ENCODE measurements at places on chromosomes 11 and 22.

DNA sequence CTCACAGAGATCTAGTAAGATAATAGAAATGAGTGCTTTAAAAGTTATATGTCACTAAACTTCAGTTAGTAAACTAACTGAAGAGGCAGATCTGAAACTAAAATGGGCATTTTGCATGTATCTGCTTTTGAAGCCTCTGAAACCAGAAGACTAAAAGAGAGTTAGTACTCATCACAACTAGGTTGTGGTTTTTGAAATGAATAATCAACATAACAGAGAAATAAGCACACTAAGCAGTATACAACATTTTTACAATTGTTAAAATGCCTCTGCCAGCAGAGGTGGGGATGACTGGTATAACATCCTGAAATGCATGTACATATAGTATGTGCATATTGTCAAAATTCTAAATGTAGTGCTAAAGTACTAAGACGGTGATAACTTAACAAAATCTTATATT is 564.5 kb downstream of the DLG2 start:
- DNase-seq = peak; percentile 17

- DNase-seq = no peak
Observed at GRCh38 chr22:26610996-26611395, 6.8 kb downstream of the CRYBB1 start.

DNA sequence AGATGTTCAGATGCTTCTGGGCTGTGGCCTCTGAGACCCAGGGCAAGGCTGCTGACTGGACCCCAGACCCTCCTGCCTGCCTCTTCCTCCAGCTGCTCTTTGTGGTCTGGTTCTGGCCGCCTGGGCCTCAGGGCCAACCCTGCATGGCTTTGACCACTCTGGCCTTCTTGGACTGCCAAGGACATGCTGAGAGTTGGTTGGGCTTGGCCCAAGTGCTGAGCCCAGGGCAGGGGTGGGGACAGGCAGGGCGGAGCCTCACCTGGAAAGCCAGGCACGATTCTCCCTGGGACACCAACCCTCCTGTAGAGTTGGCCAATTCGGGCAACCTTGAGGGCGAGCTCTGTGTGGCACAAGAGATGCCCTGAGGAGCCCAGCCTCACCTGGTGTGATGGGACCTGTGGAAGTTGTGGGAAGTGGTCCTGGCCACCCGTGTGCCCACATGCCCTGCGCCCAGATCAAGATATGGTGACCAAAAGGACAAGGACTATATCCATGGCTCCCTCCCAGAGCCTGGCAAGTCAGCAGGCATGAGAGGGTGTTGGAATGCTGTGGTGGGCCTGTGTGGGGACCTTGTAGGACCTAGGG is 11.6 kb downstream of the TANGO2 start:
- no peak for DNase-seq

DNA sequence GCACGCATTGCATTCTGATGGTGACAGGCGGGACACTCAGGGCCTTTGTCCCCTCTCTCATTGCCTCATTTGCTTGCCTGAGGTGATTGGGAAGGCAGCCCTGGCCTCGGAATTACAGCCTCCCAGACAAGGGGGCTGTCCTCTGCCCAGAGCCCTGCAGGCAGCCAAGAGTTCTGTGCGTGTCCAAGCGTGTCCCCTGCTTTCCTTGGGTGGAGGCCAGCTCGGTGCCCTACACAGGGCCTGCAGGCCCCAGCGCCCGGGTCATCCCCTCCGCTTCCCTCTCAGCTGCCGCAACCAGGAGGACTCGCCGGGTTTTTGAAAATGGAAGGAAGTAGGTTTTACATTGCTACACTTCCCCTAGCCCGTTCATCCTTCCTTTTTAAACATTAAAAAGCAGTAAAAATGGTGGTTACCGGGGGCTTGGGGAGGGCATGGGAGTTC is 1.9 kb downstream of the GRAMD4 start:
- DNase-seq = no peak

DNA sequence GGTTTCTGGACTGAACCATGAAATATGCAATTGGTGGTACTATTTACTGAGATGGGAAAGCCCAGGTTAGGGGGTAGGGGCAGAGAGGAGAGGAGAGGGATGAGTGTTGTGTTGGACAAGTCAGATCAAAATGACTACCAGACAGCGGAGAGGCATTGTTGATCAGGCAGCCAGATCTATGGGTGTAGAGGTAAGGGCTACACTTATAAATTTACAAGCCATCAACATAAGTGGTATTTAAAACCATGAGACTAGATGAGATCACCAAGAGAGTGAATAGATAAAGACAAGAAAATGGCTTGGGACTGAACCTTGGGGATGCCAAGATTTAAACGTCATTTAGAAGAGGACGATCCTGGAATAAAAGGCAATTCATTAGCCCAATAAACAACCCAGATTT is 123.4 kb downstream of the NXPE2 start:
- no peak for DNase-seq

DNA sequence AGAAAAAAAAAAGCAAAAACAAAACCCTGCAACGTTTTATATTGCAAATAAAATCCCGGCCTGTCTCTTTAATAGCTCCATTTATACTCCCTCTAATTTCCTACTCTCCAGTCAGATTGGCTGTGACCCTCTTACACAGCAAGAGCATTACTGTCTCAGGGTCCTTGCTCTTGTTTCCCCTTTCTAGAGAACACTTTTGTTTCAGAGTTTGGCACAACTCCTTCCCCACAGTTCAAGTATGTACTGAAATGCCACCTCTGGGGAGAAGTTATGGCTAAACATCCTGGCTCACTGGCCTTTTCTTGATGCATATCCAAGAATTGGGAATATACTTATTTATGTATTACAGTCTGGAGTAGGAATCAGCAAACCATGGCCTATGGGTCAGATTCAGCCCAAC is 2.6 kb downstream of the CASP12 start:
- DNase-seq = no peak

DNA sequence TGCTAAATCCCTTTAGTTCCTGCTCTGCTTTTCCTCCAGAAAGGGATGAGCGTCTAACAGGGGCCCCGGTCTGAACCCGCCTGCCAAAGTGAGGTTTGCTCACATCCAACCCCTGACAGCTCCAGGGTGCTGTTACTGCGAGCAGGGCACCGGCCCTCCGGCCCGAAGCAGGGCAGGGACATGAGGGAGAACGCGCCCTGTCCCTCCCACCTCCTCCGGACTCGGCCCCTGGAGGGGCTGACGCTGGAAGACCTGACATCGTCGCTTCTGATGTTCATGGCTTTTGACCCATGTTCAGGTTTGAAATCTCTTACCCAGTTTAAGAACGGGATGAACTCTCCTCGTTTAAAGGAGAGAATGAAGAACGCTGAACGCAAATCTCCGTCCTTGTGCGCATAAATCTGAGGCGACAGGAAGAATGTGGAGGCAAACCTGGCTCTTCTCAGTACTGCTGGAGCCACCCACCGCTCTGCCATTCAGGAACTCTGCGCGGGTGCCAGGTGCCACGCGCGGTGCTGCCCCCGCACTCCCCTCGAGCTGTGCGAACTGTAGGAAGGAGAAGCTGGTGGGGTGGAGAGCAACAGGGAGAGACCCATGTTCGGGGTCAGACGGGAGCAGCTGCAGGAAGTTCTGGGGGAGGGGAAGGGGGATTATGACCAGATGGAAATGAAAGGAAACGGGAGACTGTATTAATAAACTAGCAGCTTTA is 826 bp upstream of the EEF1G start:
- DNase-seq = no peak

- no peak for DNase-seq
Observed at GRCh38 chr11:119368121-119369034, 13.1 kb downstream of the USP2 start.

- DNase-seq = no peak
Observed at GRCh38 chr11:127902382-127902781, 685.0 kb downstream of the ETS1 start.

DNA sequence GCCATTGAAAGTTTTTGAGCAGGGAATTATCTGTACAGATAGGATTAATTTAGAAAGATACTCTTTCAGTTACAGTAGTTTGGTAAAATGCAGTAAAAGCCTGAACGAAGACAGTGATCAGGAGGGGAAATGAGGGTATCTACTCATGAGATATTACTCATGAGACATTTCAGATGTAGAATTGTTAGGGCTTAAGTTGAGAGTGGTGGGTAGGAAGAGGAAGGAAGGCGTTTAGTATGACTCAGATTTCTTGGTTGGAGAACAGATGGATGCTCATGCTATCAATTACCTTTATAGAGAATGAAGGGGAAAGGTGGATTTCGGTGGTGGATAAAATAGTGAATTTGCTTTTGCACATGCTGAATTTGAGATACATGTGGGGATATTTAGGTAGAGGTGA is 15.8 kb downstream of the CCDC81 start:
- no peak for DNase-seq

GRCh38 chr11:22775248-22775647 is 54.4 kb downstream of the SVIP start:
- DNase-seq = no peak

DNA sequence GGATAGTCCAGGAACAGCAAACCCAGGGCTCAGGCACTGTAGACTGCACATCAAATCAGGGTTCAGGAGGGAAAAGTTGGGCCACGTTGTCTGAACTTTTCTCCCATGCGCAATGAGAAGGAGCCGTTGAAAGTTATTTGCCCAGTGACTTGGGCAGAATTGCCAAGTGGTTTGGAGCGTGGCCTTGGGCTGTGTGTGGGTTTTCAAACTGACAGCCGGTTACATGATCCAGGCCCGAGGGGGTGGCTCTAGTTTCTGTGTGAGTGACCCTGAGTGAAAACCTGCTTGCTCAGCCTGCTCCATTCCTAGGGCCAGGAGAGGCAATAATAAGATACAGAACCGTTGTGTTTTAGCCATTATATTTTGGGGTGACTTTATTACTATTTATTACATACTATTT is 20.3 kb downstream of the MB start:
- DNase-seq = no peak

DNA sequence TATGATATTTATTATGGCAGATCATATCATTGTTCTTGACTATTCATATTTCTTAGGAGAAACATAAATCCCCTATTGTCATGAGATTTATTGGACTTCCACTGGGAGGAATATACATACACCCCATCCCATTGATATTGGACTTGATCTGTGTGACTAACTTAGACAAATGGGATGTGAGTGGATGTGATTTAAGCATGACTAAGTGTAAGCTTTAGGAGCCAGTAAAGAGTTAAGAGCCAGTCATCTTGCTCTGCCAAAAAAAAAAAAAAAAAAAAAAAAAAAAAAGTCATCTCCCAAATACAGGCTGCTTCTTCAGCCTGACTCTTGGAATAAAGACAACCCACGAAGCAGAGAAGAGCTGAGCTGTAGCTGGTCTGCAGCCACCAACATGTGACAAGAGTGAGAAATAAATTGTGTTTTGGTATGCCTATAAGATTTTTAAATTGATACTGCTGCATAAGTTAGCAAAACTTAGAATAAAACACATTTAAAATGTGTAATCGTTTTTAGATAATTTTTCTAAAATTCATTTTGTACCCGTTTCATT is 595.0 kb upstream of the LRRC4C start:
- DNase-seq = no peak

GRCh38 chr22:29346659-29347058 is 31.2 kb upstream of the RASL10A start:
- no peak for DNase-seq

- no peak for DNase-seq
Observed at GRCh38 chr22:28882545-28882877, 861 bp upstream of the ZNRF3 start.

- DNase-seq = no peak
Observed at GRCh38 chr22:35410663-35411034, 10.7 kb downstream of the MCM5 start.

DNA sequence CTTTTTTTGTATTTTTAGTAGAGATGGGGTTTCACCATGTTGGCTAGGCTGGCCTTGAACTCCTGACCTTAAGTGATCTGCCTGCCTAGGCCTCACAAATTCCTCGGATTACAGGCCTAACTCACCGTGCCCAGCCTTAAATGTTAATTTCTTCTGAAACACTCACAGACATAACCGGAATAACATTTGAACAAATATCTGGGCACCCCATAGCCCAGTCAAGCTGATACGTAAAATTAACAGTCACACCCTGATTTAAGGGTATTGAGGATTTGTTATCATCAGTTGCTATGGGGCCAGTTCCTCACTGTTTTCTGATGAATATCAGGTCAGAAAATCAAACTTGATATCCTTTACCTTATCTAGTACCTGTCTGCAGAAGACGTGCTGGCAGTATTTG is 23.0 kb upstream of the OR9Q1 start:
- no peak for DNase-seq

- no peak for DNase-seq
Observed at GRCh38 chr11:121895919-121896318, 220.1 kb downstream of the BLID start.

GRCh38 chr22:48100685-48101417 is 1338.4 kb downstream of the TBC1D22A start:
- no peak for DNase-seq

- DNase-seq = no peak
Observed at GRCh38 chr11:130414107-130415080, 14.0 kb downstream of the ADAMTS8 start.

GRCh38 chr11:104222464-104222863 is 58.5 kb upstream of the PDGFD start:
- no peak for DNase-seq

DNA sequence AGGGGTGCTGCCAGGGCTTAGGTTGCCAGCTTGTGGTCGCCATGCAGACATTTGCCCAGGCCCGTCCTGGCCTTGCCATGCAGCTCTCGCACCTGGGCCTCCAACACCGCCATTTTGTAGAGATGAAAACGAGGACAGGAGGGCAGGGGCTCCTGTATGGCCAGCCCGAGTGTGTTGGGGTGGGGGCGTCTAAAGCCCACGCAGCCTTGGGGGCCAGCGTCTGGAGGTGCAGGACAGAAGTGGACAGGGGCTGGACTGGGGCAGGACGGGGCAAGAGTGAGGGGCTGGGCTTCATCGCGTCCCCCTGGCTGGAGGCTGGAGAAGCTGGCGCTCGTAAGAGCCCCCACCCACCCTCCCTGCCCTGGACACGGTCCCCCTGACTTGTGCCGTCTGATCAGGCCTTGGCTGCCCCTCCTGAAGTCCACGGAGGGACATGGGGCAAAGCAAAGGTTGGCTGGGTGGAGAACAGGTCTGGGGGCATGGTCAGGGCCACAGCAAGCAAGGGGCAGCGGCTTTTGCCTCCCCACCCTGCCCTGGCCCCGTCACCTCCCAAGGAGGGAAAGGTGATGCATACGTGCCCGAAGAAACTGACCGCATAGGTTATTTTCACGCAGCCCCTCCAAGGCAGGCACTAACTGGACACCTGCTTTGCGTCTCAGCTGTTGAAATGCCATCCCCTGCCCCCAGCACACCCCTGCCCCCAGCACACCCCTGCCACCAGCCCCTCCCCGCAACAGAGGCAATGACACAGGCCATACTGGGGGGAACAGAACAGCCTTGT is 815 bp downstream of the TNNT3 start:
- DNase-seq = no peak

- no peak for DNase-seq
Observed at GRCh38 chr22:47095395-47096122, 333.1 kb downstream of the TBC1D22A start.

DNA sequence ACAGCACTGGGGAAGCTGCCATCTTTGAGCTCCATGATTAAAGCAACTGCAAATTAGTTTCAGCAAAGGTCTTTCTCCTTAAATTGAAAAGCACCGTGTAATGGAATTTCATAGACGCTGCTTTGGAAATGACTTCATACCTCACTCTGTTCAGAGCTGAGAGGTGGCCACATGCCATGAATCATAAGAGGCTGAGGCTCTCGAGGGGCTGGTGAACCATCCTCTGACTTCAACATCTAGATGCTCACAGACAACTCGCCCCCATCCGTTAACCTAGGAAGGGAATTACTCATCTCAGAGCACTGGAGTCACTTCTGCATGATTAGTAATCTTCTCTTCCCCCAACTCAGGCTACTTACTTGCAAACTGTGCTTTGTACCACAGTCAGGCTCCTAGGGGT is 122.3 kb downstream of the RCN1 start:
- no peak for DNase-seq

Measured in T-helper 1 cell (primary cell).